ENCODE measurements at places on chromosomes 11 and 22.

DNA sequence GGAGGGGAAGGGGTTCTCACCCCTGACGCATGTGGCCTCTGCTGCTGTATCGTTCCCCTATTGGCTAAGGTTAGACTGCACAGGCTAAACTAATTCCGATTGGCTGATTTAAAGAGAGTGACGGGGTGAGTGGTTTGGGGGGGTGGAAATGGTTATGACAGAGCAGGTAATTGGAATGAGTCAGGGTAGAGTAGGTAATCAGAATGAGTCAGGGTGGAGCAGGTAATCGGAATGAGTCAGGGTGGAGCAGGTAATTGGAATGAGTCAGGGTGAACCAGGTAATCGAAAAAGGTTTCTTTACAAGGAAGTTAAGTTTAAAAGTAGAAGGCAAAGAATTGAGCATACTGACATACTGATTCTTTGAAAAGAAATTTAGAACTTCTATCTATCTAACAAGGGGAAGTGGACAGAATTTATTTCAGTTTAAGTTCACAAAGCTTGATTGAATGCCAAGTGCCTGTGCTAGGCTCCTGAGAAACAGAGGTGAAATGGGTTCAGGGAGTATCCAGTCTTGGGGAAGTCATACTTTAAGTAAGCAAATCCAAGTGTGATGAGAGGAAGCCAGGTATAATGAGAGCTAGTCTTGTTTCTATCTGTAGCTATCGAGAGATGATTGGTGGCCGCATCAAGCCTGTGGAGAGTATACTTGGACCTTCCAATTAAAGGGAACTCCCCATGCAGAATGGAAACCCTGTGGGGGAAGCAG is 58.0 kb downstream of the C11orf91 start:
- no peak for DNase-seq

GRCh38 chr11:86067009-86067850 is 1.7 kb downstream of the PICALM start:
- no peak for DNase-seq

DNA sequence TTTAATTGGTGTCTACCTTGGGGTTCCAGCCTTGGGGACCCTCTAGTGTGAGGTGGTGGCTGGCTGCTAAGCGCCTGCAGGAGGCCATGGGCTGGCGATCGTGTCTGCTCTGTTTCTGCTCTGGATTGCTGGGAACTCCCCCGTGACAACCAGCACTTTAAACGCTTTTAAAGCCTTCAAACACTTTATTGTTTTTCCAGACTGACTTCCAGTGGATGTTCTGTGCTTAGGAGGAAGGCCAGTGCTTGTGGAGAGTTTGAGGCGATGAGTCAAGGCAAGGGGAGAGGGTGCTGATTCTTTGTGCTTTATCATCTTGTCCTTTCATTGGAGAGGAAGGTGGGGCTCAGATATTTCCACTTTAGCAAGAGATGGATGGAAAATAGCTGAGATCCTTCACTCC is 81.6 kb downstream of the FLI1 start:
- no peak for DNase-seq

GRCh38 chr11:126755526-126755925 is 245.0 kb downstream of the KIRREL3 start:
- DNase-seq: no peak

DNA sequence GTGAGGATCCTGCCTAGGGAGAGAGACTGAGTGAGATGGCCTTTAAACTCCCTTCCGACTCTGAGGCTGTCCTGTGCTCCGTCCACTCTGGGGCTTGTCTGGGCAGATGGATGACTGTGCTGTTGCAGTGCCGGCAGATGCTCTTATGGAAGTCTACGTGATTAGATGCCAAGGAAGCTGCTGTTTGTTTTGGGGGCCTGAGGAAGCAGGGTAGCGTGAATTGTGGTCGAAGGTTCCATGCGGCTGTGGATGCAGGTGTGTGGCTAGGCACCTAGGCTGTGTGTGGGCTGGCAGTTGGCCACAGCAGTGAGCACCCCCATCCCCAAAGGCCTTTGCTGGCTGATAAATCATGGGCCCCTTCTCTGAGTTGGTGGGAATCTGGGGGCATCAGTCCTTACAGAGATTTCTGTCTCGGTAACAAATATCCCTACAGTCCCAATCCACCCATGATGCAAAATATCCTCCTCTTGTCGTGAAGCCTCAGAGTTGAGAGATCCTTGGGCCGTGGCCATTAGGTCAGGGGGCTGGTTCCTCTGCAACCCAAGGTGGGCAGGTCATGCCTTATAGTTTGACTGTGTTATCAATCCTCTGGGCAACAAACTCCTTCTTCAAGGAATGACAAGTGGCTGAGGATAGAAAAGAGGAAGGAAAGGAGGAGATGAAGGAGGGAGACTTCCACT is 31.2 kb downstream of the AMPD3 start:
- no peak for DNase-seq

GRCh38 chr22:17138513-17138912 is 17.4 kb upstream of the TMEM121B start:
- DNase-seq: no peak

- no peak for DNase-seq
These were observed 49.7 kb downstream of the OTOG start for GRCh38 chr11:17596711-17597110.

DNA sequence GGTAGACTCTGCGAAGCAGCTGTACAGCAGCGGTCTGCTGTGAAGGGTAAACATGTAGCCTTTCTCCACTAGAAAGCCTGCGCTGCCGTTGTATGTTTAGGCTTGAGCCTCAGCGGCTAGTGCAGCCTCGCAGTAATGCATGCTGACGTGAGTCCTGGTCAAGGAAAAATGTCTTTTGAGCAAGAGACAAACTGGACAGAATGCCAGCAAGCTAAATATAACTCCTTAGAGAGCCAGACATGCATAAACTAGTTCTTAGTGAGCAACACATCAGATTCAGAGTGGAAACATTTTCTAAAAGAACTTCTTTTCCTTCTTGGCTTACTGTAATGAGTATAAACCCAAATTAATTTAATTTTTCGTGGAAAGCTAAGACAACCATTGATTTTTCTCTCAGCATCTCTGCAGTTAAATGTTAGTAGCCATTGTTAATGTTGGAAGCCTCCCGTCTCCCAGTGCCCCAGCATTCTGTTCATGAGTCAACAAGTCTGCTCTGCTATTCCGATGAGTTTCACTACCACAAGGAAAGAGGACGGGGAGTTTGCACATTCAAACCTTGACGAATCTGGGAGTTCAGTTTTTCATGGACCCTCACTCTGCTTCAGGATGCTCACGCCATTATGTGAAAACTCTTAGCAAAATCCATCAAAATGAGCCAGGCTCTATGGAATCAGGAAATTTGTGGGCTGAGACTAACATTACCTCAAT is 51.4 kb downstream of the JAM3 start:
- peak; percentile 13 for DNase-seq

DNA sequence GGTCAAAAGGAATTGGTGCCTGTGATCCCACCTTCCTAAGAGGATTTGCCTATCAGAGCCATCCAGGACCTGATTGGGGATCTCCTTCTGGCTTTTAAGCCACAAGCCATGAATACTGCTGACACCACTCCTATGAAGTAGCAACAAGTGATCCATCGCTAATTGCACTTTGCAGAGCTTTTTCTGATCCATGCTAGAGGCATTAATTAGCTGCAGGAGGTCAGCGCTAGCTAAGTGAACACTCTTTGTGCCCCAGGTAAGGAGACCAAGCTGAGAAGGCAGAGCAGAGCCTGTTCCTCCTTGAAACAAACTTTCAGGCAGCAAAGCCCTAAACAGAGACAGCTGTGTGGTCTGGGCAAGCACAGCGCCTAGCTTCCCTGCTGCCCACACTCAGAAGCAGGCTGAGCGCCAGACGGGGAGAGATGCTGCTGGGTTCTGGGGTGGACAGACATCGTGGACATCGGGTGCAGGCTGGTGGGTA is 122.2 kb downstream of the ABTB2 start:
- no peak for DNase-seq

DNA sequence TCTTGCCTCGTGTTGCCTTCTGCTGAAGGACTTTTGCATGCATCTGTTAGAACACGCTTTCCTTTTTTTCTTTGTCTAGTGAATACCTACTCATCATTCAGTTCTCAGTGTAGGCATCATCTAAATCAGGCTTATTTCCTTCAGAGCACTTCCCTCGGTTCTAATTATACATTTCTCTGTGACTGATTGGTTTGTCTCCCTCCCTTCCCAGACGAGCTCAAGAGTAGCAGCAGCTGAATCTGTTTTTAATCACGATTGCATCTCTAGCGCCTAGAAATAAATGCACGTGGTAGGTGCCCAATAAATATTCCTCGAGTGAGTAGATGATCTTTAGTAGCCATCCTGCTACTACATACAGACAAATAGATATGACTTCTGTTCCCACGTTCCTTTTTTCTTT is 6.3 kb downstream of the CEP164 start:
- no peak for DNase-seq

DNA sequence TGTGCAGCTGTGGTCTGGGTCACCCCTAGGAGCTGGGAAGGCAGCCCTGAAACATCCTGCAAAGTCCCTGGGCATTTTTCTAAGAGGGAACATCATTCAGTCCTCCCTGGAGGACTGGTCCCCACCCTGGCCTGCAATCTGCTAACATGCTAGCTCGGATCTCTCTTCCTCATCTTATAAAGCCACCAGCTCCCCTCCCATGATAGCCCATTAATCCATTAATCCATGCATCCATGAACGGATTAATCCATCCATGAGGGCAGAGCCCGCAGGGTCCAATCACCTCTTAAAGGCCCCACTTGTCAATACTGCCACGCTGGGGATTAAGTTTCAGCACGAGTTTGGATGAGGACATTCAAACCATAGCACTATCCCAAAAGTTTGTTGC is 12.1 kb downstream of the PRG3 start:
- no peak for DNase-seq

DNA sequence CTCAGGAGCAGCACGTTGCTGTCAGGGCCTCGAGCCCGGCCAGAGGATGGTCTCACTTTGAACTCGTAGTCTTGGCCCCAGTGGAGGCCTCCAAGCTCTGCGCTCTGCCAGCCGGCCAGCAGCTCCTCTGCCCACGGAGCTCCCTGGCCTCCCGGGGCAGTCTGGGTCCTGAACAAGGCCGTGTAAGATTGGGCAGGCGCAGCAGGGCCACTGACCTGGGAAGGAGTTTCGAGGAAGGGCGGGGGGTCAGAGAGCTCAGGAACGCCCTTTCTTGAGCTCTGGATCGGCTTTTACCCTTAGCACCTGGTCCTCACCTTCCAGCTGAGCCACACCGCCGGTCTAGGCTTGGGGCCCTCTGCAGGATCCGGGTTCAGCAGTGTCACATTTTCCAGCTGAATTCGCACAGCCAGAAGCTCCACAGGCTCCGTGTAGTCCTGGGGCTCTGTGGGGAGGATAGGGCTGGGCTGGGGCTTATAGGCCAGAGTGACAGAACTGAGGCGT is 2.1 kb downstream of the ROBO4 start:
- no peak for DNase-seq

DNA sequence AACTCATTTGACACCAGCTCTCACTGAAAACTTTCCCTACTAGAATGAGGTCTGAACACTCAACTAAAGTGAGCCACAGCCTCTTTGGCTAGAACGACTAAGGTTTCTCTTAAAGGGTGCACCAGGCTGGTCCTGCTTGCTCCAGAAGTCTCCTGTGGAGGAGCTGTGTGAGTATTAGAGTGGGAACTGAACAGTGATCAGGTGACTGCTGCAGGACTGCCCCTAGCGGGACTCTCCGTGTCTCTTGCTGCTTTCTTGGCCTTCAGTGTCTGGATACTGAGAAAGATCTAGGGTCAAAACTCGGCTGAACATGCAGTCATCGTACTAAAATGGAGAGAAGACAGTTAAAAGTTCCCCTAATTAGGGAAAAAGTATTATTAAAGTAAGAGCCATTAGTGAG is 34.6 kb downstream of the FAM118A start:
- DNase-seq: no peak

- DNase-seq: no peak
These were observed 23.3 kb downstream of the DKK3 start for GRCh38 chr11:11985016-11985715.

- peak; percentile 79 for DNase-seq
These were observed 14.4 kb upstream of the TBC1D10A start for GRCh38 chr22:30340911-30341685.

- no peak for DNase-seq
These were observed 426.1 kb upstream of the CADM1 start for GRCh38 chr11:115930291-115930690.

GRCh38 chr22:48261706-48262105 is 1499.3 kb downstream of the TBC1D22A start:
- DNase-seq: no peak

DNA sequence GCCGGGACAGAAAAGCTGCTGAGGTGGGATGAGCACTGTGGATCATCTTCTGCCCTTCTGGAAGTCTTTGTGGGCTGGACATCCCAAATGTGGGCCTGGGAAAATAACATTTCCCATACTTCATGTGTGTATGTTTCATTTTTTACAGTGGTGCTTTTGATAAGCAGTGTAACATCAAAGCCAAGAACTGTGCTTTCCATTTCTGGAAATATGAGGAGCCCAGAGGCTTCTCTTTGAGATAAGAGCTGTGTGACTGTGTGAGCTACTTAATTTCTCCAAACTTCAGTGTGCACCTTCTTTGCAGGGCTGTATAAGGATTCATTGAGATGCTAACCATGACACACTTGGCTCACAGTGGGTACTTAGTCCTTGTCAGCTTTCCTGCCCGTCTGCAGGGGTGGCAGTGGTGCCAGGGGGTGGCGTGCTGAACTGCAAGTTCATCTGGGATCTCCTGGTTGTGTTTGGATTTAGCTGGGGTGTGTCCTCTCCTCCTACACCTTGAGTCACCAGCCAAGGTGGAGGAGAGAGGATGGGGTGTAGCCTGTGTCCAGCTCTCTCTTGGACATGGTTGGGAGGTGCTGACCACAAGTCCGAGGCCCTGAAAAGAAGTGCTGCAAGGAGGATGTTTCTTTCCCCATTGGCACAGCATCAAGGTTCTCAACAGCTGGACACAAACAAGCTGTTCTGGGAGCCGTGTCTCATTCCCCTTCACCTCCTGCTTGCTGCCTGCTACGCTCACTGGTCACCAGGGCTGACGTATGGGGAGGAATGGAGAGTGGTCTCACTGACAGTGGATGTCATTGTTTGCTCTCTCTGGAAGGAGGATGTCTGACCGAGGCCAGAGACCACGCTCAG is 139.4 kb downstream of the TEAD1 start:
- no peak for DNase-seq

- no peak for DNase-seq
These were observed 650 bp upstream of the POU2AF3 start for GRCh38 chr11:111297696-111298095.

DNA sequence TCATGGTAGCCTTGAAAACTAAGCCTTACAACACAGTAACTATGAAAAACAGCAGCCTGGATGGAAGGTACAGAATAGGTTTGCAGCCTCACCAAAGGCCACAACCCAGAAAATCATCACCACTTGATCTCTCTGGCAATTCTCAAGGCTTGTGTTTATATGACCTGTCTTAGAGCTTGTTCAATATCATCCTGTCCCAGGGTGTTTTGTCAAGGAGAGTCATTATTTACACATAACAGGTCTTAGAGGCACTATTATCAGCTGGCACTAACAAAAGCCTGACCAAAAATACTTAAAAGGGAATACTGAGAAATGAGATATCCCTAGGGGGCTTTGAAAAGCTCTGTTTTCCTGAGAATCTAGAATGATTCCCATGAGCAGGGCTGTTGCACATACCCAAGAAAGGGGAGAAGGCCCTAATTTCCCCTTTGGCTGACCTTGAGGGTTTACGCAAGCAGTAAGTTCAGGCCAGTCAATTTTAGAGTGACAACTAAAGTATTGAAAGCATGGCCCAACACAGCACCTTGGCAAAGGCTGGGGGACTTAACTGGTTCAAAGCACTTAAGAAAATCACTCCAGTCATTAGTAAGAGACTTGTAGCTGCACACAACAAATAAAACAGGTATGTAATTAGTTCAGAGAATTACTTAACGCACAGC is 7.9 kb downstream of the SC5D start:
- no peak for DNase-seq
